ENCODE measurements at places on chromosomes 11 and 22. TPM values are rescaled to one million over a fixed set of nuclear protein-coding genes. Genes with fewer than 3 reads are reported as not detected.
A peak's percentile ranks its signal among the peaks of the same experiment; 100 is the strongest.

The ETS1 gene
- total RNA-seq: 33.7 TPM

The APOL3 gene
- total RNA-seq: not detected

The C11orf91 gene
- not detected for total RNA-seq

The C22orf31 gene
- total RNA-seq: not detected

The CCDC134 gene
- 21.4 TPM for total RNA-seq

The RAB38 gene
- 16.0 TPM for total RNA-seq

The KCNQ1OT1 gene
- total RNA-seq: 1.2 TPM

The RTN4RL2 gene
- 23.7 TPM for total RNA-seq

The APOA4 gene
- total RNA-seq: not detected

The BIRC3 gene
- 0.15 TPM for total RNA-seq

The RFPL1 gene
- not detected for total RNA-seq

The OR5B21 gene
- total RNA-seq: not detected

The SLC22A25 gene
- not detected for total RNA-seq

DNA sequence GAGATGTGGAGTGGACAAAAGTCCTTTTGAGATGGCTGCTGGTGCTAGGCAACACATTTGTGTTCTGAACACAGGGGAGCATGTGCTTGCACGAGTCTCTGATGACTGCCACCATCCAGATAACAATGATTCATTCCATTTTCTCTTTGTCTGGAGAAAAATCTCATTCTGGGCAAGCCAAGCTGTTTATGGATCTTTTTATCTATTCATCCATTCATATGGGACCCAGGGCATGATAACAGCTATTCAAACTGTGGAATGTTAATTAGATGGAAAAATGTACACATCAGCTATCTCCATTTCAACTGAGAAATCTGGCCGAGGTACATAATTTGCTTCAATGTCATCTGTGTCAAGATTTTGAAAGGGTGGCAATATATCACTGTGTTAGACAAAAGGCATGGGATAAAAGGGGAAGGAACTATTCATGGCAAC is 117.5 kb upstream of the ZBED5 start:
- DNase-seq: no peak

GRCh38 chr11:130771708-130772107 is 144.6 kb downstream of the SNX19 start:
- DNase-seq: no peak

- DNase-seq: no peak
Observed at GRCh38 chr11:3139481-3140290, 25.4 kb downstream of the OSBPL5 start.

DNA sequence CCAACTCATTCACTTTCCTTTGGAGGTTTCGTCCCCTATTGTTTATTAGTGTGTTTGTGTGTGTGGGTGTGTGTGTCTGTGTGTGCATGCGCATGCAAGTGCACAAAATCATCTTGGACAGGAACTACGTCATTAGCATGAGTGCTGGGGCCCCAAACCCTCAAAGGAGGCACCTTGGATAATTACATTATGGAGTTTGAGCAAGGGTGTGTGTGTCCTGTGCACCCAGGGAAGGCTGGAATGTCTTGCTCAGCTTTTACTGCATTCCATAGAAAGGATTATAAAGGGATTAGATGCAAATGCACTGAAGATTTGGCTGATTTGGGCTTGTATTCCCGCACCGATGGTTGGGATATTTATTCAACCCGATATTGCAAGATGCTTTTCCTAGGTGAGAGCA is 203.4 kb upstream of the NAV2 start:
- no peak for DNase-seq

- no peak for DNase-seq
Observed at GRCh38 chr11:108733479-108734116, 68.7 kb downstream of the DDX10 start.

- DNase-seq: no peak
Observed at GRCh38 chr22:26998129-26998528, 340.7 kb downstream of the MIAT start.

DNA sequence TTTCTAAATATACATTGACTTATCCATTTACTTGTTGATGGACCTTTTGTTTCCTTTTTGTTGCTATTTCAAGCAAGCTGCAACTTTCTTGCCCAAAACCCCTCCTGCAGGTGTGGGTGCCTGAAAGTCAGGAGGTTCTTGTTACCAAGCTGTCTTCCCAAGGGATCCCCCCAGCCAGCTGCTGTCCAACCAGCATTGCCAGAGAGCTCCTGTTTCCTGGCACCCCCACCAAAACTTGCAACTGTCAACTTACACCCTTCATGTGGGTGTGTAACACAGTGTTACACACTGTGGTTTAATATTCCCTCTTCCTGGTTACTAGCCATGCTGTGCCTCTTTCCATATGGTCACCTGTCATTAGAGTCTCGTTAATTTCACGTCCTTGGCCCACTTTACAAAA is 1.6 kb upstream of the KRTAP5-1 start:
- DNase-seq: no peak

DNA sequence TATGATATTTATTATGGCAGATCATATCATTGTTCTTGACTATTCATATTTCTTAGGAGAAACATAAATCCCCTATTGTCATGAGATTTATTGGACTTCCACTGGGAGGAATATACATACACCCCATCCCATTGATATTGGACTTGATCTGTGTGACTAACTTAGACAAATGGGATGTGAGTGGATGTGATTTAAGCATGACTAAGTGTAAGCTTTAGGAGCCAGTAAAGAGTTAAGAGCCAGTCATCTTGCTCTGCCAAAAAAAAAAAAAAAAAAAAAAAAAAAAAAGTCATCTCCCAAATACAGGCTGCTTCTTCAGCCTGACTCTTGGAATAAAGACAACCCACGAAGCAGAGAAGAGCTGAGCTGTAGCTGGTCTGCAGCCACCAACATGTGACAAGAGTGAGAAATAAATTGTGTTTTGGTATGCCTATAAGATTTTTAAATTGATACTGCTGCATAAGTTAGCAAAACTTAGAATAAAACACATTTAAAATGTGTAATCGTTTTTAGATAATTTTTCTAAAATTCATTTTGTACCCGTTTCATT is 595.0 kb upstream of the LRRC4C start:
- no peak for DNase-seq

DNA sequence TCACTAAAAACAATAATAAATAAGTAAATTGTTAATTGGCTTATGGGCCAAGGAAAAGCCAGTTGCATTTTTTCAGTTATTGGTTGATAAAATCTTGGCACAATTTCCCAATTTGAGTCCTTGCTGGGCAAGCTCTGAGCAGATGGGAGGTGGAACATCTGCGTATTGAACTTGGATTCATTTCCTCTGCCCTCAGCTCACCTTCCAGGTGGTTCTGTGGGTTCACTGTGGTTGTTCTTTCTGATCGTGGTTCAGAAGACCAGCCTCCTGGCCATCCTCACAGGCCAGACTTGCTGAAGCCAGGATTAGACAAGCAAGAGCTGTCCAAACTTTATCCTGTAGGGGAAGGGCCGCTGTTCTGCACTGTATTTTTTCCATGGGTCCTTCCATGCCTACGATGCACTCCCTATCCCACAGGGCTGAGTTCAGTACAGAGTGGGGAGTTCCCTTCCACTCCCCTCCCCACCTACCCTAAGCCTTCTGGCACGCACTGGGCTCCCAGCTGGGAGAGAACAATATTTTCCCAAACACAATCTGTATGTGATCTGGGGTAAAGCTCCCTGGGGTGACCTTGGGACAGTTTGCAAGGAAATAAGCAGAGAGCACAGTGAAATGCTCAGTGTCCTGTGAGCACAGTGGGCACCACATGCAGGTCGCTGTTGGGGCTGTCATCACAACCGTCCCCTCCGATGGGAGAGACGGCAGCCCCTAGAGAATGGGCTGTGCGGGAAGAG is 43.5 kb upstream of the TP53I11 start:
- DNase-seq: peak; percentile 39

GRCh38 chr11:1565173-1565903 is 6.7 kb downstream of the DUSP8 start:
- no peak for DNase-seq

DNA sequence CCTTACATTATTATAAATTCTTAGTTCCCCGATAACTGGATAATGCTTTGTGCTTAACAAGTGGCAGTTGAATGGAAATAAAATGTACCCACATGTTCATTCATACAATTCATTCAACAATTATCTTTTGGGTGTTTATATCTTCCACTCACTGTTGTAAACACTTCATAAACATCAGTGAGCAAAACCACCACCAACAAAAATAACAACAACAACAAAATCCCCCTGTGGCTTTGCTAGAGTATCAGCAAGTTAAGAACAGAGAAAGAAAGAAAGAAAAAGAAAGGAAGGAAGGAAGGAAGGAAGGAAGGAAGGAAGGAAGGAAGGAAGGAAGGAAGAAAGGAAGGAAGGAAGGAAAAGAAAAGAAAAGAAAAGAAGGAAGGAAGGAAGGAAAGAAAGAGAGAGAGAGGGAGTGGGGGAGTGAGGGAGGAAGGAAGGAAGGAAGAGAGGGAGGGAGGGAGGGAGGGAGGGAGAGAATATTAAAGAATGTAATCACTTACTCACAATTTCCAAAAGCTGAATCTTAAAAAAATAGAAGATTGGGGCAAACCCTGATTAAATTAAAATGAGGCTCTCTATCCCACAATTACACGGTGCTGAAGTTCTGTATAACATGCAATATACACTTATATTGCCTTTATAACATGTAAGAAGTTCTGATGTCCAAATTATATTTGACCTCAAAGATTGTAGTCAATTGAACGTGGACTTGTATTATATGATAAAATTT is 2238.8 kb downstream of the LRRC4C start:
- no peak for DNase-seq

- no peak for DNase-seq
Observed at GRCh38 chr11:81687057-81687456, 1046.6 kb downstream of the FAM181B start.

GRCh38 chr11:19789835-19790710 is 77.4 kb downstream of the NAV2 start:
- no peak for DNase-seq

- no peak for DNase-seq
Observed at GRCh38 chr22:39472570-39473556, 16.1 kb downstream of the MGAT3 start.

DNA sequence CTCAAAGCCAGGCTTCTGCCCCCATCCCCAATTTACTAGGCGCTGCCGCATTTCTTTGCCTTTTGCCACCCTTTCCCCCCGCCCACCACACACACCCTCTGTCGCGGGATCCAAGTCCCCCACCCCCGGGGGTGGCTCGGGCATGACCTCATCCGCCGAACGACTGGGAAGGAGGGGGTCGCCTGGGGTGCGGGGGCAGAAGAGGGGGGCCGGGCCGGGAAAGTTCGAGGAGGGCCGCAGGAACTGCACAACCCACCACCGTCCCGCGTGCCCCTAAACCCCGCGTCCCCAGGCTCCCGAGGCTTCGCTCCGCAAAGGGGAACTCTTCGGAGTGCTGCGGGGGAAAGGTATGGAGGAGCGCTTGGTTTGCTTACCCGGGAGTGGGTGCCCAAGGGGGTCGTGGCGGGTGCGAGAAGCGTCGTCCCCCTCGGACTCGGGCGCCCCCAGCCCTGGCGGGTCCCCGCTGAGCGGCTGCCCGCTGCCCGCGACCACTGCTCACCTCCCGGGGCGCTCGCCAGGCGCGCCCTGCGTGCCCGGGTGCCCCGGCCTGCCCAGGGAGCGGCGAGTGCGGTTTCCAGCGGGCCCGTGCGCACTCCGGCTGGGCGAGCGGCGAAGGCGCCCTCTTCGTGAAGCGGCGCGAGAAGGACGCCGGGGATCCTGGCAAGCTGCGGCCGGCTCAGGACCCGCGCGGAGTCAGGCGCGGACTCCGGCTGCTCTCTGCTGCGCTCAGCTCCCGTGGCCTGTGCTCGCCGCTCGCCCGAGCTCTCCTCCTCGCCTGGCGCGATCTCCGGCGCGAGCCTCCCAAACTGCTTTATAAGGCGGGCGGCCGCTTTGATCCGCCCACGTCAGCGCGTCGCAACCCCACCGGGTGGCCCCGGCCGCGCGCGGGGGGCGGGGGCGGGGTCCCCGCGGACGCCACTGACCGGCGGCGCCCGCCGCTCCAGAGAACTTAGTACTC is 4.0 kb upstream of the WNT11 start:
- DNase-seq: peak; percentile 62

GRCh38 chr22:46515208-46516111 is 22.0 kb downstream of the CELSR1 start:
- DNase-seq: no peak

GRCh38 chr11:110125632-110126031 is 32.4 kb downstream of the ZC3H12C start:
- DNase-seq: no peak

DNA sequence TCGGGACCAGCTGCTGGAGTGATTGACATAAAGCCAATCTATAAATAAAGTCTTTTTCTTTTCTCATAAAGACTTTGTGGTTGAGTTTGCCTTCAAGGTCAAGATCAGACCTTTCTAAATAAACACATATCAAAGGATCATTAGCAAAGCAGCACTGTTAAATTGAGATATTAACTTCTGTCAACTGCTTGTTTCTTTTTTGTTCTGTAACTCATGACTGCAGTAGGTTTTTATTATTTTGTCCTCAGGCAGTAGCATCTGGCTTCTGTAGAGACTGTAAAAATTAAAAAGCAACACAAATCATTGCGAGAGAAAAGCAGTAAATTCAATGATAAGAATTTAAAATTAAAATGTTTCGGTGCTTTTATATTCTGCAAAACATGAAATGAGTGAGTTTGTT is 77.7 kb upstream of the NNMT start:
- no peak for DNase-seq

- DNase-seq: no peak
Observed at GRCh38 chr11:91160661-91161060, 937.8 kb upstream of the CHORDC1 start.

- no peak for DNase-seq
Observed at GRCh38 chr22:23519442-23520157, 60.5 kb downstream of the IGLL1 start.

- DNase-seq: no peak
Observed at GRCh38 chr11:79078999-79079398, 361.8 kb downstream of the TENM4 start.

DNA sequence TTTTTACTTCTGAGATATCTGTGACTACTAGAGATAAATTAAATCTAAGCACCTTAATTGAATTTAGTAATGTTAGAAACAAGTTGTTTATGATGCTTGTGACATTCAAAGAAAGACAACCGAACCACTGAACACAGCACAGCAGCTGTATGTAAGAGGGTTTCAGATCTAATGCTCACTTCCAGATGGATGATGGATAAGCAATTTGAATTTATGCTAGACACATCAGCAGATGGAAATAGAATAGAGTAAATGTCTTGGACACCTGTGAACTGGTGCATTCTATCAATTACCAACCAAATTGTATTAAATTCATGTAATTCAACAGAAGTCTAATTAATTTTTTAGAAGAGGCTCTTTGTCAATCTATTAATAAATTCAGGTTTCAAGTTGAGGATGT is 306.3 kb downstream of the CNTN5 start:
- DNase-seq: no peak

Data from H1 (cell line).